ENCODE measurements at places on chromosomes 13 and 19. TPM values are rescaled to one million over a fixed set of nuclear protein-coding genes. Genes with fewer than 3 reads are reported as not detected.
A peak's percentile ranks its signal among the peaks of the same experiment; 100 is the strongest.

Gene RFPL4A
- polyA plus RNA-seq: 0.26 TPM

Gene CBY2
- not detected for polyA plus RNA-seq

- no peak for DNase-seq
Observed at GRCh38 chr13:112710855-112711527, 21.2 kb downstream of the ATP11A start.

Gene SBK3
- 0.15 TPM for polyA plus RNA-seq

Gene ZNF613
- 5.5 TPM for polyA plus RNA-seq

DNA sequence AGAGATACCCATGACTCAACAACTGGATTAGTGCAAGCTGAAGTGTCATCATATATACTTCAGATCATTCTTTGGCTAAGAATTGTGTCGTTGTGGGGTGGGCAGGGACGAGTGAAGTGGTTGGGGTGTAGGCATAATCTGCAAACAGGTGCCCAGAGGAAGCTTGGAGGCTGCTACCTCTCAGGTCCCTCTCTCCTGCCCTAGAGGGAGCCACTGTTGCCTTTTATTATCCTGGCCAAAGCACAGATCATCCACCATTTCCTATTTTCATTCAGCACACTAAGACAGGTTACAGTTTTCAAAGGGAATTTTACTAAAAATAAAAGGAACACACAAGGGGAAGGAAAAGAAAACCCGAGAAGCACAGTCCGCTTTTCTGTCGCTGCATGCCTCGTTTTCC, 126.6 kb downstream of the HS6ST3 start:
- DNase-seq: no peak

DNA sequence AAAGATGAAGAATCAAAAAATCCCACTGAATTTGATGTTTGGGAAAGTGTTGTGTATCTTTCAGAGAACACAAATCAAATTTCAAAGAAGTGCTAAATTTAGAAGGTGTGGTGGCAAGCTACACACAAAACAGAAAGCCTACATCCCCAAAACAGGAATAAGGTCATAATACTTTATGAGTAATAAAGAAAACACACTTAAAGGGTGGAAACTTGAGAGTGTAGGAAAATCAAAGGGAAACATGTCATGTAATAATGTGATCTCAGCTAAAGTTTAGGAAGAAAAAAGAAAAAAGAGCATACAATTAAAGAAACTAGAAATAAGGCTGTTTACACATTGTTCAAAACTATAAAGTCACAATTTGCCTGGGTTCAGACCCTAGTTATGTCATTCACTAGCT, 668.7 kb downstream of the PCDH17 start:
- no peak for DNase-seq

GRCh38 chr19:55913643-55914268, 18.4 kb downstream of the NLRP13 start:
- DNase-seq: no peak

DNA sequence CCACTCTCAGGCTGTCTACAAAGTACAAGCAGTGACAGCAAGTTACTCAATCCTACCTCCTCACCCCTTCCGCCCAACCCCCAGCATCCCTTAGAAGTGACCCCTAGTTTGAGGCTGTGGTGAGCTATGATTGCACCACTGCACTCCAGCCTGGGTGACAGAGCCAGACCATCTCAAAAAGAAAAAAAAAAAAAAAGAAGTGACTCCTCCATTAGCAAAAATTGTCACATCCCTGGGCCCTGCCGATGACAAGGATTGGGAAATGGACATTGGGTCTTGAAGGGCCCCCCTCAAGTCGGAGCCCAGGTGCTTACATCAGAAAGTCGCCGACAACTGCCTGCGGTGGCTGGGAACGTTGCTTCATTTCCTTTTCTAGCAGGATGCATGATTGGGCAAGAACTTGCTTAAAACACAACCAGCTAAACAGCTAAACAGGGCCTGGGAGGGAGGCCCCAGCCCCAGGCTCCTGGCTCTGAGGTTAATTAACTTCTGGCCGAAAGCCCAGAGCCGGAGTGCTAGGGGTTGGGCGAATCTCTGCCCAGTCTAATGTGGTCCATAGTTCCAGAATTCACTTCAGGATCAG, 15.3 kb downstream of the RAB3D start:
- peak; percentile 64 for DNase-seq
